Hematopoietic multipotent progenitor cell treated with erythropoietin and hydrocortisone succinate and interleukin-3 and kit ligand, for 15 days (in vitro differentiated cells): ENCODE measurements at places on chromosomes 3 and 15.

DNA sequence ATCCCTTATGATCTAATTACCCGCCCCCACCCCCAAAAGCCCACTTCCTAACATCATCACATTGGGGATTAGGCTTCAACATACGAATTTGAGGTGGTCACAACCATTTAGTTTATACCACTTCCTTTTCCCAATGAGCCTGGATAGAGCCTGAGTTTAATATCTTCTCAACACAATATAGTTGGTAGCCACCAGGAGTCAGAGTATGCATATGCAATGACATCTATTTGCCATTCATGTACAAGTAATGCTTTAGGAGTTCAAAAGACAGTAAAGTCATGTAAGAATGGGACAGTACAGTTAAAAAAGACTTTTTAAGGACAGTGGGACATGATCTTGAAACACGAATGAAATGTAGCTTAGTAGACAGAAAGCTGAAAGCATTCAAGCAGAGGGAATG, 172.4 kb downstream of the DCLK3 start:
- no peak for DNase-seq

DNA sequence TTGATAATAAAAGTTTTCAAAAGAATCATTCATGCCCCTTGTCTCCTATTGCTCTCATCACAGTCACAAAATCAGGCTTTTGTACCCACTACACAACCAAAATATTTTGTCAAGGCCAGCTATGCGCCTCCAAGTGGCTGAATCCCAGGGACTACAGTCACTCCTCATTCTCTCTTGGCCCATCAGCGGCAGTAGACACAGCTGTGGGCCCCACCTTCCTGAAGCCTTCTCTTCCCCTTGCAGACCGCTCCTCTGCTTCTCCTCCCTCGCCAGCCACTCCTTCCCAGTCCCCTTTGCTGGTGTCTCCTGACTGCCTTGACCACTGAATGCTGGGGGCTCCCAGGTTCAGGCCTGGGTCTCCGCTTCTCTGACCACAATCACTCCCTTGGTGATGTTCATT, 52.1 kb downstream of the LSM3 start:
- DNase-seq: no peak

- DNase-seq: no peak
These were observed 35.2 kb downstream of the MYZAP start for GRCh38 chr15:57626713-57627440.

DNA sequence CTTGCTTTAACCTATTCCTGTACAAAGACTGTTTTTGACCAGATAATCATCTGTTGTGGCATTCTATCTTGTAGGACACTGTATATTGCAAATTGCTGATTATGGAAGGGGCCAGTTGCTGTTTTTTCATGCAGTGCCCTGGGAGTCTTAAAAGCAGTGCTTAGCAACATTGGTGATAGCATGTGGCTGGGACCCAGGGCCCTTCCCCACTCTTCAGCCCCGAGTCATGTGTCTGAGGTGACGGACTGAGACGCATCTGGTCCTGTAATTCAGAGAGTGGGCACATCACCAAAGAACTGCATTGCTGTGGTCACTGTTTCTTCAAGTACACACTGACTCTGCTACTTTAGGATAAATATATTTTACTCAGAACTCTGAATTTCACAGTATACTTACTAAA, 63.4 kb downstream of the SNRK start:
- DNase-seq: no peak

DNA sequence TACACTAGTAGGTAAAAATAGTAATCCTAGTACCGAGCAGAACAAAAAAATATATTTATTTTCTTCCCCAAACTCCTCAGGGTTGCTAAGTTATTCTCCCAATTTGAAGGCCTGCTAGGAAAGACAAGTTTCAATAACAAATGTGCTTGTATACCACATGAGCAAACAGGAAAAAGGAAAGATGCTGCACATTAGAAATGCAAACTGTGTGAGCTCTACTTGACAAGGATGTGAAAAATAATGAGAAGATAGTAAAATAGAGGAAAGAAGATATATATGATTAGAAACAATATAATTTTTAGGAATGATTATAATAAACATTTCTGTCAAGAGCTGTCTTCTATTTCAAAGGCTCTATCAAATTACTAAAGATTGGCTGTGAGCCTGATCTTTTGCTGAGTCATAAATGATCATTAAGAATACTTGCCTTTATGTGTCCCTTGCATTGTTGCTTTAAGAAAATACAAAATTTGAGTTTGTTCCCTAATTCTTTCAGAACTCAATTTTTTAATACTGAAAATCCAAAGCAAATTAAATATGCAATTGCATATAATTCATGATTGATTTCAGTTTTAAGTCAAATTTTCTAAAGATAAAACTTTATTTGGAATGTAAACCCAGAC, 174.2 kb downstream of the NEK10 start:
- no peak for DNase-seq

- no peak for DNase-seq
These were observed 9.6 kb upstream of the BTLA start for GRCh38 chr3:112508860-112509259.

DNA sequence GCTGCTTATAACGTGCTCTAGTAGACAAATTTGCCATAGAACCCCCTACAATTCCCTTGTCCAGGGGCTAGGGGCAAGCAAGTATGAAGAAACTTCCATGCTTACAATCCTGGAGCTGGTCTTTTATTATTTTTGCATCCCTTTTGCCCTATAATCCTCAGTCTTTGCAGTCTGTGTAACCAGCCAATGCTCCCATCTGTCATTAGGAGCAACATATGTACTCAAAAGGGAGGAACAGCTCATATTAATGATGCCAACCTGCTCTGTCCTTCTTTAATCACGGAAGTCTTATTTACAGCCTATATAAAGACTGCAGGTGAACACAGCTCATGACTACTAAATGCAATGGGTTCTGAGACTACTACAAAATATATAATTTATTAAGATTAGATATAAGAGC, 263.3 kb downstream of the ZIC1 start:
- no peak for DNase-seq

GRCh38 chr3:109803274-109803673, 465.9 kb upstream of the DPPA4 start:
- DNase-seq: no peak

DNA sequence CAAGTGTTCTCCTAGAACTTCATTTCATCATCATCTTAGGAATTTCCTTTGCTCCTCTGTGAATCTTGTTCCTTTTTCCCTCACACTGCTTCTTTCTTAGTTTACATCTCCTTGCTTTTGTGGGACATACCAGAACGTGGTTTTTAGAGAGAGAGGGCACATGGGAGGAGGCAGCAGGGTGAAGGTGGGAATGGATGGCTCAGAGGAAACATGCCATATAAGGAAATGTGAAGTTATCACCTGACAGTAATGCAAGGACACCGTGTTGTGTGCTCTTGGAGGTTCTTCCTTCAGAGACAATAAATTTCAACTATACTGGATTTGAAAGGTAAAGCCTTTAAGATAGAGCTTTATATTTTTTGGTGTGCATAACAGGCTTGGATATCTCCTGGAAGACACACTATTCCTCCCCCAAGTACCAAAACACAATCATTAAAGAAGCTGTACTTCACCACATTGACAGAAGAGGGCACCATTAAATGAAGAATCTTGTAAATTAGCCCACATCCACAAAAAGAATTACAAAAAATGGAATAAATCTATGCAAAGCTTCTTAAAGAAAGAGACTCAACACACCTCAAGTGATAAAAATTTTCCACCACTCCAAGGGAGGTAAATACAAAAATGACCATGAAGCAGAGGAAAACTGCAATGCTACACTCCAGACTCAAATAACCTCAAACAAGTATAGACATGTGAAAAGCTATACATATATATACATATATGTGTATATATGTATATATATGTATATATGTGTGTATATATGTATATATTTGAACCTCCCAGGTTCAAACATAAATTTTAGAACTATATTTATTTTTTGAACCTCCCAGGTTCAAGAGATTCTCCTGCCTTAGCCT, 26.1 kb downstream of the RPL39L start:
- peak; percentile 25 for DNase-seq

DNA sequence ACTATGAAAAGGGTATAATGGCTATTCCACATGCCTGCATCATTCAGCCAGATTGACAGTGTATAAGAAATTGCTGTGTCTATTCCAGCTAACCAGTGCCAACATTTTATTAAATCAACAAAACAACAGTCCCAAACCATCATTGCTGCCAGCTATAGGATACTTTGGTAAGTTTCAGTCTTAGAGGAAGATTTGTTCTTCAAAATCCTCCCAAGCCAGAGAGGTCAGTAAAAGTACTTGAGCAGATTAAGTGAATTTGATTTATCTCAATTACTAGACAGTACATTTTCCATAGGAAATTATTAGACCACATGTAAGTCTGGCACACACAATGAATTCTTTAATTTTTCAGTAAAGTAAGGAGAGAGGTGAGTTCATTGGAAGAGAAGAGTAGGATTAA, 50.7 kb downstream of the TFG start:
- DNase-seq: no peak

GRCh38 chr3:30289324-30289723, 317.1 kb upstream of the TGFBR2 start:
- peak; percentile 18 for DNase-seq

DNA sequence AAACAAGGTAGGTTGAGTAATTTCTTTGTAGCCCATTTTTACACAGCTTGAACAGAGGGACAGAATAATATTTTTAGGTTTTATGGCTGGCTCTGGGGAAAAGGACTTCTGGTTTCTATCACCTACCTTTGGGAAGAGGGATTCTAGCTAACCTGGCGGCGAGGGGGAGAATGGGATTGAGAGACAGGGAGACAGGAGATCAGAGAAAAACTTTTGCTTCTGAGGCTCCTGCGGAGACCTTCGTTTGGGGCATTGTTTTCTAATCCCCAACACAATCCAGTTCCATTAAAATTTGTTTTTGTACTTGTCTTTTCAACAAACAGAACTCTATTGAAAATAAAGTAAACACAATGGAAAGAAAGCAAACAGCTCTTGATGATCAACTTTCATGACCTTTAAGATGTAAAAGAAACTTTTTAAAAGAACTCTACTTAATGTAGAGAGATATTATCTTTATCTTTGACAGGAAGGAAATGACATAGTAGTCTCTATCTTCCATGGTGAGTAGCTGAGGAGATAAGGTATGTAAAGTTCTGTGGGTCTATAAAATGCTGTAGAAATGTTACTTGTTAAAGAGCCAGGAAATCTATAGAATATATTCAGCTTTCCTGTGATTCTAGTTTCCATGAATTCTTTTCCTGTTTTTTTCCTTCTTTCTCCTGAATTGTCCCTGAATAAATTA, 37.0 kb upstream of the P2RY1 start:
- no peak for DNase-seq

- DNase-seq: no peak
These were observed 59.9 kb downstream of the SMAD6 start for GRCh38 chr15:66761726-66762595.

DNA sequence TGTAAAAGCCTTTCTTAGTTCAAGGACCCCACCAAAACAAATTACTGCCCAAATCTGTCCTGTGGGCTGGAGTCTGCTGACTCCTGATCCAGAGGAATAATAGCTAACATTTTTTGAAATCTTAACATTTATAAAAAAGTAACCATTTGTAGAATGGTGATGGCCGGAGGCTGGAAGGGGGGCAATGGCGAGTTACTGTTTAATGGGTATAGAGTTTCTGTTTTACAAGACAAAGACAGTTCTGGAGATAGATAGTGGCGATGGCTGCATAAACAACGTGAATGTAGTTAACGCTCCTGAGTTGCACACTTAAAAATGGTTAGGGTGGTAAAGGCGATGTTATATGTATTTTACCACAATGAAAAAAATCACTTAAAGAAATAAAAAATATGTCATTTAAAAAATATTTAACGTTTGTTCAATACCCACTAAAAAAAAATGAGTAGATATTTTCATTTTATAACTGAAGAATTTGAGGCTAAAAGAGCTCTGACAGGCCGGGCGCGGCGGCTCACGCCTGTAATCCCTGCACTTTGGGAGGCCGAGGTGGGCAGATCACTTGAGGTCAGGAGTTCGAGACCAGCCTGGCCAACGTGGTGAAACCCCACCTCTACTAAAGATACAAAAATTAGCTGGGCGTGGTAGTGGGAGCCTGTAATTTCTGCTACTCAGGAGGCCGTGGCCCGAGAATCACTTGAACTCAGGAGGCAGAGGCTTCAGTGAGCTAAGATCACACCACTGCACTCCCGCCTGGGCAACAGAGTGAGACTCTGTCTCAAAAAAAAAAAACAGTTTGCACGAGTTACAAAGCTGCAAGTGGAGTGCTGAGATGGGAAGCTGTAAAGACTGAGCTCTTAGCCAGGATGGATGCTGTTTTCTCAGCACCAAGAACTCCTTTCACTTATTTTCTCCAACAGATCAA, 37.6 kb downstream of the IGF2BP2 start:
- no peak for DNase-seq

GRCh38 chr3:3353153-3353552, 173.7 kb upstream of the CRBN start:
- no peak for DNase-seq

DNA sequence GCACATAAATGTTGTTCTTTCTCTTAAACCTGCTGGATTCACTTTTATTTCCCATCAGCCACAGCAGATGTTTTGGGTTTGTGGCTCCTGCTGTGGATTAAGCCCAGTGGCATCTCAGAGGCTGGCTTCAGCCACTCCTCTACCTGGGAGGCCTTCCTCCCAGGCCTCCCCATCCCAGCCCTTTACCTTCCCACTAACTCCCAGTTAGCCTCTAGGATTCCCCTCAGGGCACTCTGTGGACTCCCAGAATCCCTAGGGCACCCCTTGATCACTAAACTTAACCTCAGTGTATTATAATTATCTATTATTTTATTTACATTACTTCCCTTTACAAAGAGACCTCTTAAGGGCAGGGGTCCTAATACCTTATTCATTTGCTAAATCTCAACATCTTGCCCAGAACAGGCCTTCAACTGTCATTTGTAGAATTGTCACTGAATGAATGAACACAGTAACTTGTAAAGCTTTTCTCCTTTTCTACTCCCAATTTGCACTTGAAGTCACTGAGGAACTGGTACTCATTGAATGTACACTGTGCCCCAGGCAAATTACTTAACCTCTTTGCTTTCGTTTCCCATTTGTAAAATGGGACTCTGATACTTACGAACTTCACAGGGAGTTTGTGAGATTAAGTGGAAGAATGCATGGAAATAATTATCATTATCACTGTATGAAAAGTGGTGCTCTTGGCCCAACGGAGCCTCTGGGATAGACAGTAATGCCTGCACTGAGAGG, 8.3 kb downstream of the CCDC13 start:
- no peak for DNase-seq
